ENCODE measurements at places on chromosomes 4 and X.
A peak's percentile ranks its signal among the peaks of the same experiment; 100 is the strongest.

GRCh38 chr4:180150818-180151217, 2092.4 kb upstream of the TENM3 start:
- DNase-seq, result no peak

GRCh38 chr4:63693321-63693720, 715.9 kb downstream of the TECRL start:
- DNase-seq, result no peak

- DNase-seq, result no peak
Observed at GRCh38 chr4:56197387-56197786, 189.9 kb downstream of the AASDH start.

- no peak for DNase-seq
Observed at GRCh38 chr4:38089961-38090360, 129.8 kb downstream of the PTTG2 start.

- no peak for DNase-seq
Observed at GRCh38 chr4:159758061-159758460, 655.2 kb downstream of the RAPGEF2 start.

- DNase-seq, result no peak
Observed at GRCh38 chr4:3305610-3306371, 13.0 kb downstream of the RGS12 start.

DNA sequence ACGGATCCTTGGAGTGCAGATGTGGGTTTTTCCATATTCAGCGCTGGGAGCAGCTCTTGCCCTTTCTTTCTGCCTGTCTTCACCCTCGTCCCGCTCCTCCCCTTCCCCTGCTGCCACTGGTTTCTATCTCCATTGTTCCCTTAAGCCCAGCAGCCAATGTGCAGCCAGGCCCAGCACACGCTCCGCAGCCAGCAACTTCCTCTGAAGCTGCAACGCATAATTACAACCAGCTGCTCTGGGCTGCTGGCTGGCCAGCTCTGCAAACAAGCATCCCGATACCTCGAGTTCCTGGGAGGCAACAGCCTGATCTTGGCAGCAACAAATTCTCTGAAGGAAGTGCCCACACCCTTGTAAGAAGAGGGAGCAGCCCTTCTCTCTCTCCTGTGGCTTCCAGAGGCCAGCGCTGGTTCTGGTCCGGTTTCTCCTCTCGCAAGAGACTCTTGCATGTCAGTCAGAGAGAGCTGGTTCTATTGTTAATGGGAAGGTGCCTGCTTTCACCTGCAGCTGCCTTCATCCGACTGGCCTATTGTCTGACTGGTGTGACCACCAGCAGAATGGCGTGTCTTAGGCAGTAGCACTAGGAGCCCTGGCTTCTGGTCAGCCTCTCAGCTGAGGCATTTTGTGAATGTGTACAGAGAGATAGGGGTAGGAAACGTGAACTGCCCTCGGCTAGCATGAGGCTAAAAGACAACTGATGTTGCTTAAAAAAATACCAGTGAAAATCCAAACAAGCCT, 83.8 kb upstream of the MAML3 start:
- DNase-seq, result peak; percentile 88

- DNase-seq, result no peak
Observed at GRCh38 chrX:119618439-119618838, 12.2 kb upstream of the NKRF start.

- DNase-seq, result no peak
Observed at GRCh38 chrX:14851526-14851925, 21.3 kb downstream of the FANCB start.

DNA sequence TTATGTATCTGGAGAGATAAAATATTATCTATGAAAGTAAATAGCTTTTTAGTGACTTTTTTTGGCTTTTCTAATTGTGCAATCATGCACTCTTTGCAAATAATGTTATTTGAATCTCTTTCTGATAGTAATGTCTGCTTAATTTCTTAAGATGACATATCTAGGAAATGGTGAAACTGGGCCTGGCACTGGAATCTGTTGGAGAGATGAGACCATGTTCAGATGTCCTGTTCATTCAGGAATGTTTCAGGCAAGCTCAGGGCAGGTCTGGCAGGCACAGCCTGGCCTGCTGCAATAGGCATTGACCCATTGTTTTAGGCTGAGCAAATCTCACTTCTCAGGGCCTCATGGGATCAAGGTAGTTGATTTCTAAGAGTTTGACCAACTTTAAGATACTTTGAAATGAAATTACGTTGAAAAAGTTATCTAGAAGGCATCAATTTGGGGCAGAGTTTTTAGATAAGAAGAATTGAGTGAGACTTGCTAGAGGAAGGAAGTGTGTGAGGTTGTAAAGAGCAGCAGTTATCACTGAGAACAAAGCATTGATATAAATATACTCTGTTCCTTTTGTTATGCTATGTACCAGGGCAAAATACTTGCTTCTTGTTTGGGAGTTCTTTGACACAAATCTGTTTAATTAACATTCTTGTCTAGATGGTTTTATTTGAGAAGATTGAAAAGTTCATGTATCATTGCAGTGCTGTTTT, 133.0 kb upstream of the LEF1 start:
- no peak for DNase-seq

DNA sequence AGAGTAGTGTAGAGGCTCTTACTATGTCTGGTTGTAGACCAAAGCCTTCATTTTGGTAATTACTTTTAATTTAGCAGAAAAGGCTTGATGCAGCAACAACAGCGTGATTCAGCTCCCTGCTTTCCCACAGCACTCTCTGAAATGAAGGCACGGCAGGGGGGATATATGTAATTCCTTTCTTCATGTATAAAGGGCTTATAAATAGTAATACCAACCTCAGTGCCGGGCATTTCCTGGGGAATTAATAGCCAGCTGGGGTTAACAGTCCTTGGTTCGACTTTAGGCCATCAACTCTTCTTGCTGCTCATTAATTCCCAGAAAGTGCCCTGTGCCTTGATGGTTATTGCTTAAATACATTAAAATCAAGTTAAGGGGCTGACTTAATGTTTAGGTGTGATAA, 669.0 kb downstream of the ZNF674 start:
- DNase-seq, result no peak

DNA sequence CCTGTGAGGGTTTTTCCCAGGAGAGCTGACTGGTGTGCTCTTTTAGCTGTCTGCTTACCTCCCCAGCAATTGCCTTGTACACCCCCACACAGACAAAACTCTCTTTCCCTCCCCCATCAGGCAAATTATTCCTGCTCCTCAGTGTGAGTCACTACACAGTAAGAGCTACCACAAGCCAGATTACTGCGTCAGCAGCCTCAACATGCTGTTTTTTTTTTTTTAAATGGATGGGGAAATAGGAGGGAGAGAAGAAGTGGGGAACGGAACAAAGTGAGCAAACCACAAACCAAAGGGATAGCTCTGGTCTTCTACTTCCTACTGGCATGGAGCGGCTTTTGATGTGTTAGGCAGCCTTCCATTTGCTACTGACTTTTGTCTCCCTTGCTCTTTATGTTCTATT, 107.5 kb upstream of the ACSL4 start:
- no peak for DNase-seq

DNA sequence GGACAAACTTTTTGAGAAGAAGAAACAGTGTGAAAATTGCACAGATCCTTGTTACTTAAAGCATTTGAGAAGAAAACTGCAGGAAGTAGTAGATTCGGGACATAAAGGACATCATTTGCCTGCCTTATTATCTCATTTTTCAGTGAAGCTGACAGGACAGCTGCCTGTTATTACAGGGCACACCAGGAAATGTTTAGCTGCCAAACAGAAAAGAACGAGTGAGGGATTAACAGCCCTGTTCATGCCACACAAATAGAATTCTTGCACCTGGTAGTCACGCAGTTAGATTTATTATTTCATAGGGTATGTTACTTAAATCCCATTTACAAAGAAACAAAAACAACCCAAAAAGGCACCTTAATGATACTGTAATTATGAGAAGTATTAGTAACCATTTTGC, 100.6 kb downstream of the CHIC2 start:
- no peak for DNase-seq

DNA sequence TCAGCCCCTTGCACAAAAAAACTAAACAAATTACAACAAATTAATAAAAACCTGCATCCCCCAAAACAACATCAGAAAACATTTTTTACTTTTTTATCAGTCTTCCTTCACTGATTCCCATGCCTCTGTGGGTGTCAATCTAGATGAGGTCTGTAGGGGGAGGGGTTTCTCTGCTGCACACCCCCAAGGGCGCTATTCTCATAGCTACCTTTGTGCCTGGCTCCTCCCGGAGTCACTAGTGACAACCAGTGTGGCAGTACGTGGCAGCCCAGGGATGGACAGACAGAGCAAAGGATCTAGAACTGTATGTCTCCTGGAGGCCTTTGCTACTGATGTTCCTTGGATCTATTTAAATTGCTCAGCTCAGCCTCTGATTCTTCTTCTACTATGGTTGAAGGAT, 228.1 kb upstream of the ANXA3 start:
- DNase-seq, result no peak

- no peak for DNase-seq
Observed at GRCh38 chrX:66193821-66194220, 29.8 kb downstream of the HEPH start.

- no peak for DNase-seq
Observed at GRCh38 chrX:46620505-46620904, 46.9 kb downstream of the CHST7 start.

DNA sequence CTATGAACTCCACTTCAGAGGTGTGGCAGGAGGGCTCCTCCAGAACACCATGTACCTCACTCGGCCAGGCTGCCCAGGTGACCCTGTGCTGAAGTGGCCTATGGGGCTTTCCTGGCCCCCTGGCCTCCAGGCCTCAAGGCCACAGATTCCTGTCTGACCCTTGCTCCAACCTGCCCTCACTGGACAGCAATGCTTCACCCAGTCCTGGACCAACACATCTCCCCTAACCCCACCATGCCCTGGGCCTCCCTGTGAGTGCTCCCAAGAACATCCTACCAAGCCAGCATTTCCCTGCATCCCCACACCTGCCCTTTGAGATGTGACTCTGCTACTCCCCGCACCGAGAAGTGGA, 10.5 kb downstream of the ZFYVE28 start:
- DNase-seq, result no peak

DNA sequence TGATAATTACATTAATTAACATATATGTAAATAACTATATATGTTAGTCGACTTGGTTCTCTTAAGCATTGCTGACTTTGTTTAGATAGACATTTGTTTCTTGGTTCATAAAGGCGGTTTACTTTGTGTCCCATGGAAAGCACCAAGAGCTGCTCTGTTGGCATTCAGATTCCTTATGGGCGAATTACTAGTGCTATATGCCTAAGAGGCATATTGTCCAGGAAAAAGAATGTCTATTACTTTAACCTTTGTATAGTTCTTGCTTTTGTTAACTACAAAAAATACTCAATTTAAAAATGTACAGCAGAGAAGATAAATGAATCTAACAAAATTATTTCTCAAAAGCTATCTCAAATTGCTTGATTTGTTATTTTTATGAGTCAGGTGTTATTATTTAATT, 532.8 kb downstream of the FAT4 start:
- DNase-seq, result no peak

- DNase-seq, result no peak
Observed at GRCh38 chr4:96519291-96519690, 679.4 kb downstream of the PDHA2 start.

GRCh38 chrX:36978886-36979285, 29.3 kb upstream of the FAM47C start:
- no peak for DNase-seq

DNA sequence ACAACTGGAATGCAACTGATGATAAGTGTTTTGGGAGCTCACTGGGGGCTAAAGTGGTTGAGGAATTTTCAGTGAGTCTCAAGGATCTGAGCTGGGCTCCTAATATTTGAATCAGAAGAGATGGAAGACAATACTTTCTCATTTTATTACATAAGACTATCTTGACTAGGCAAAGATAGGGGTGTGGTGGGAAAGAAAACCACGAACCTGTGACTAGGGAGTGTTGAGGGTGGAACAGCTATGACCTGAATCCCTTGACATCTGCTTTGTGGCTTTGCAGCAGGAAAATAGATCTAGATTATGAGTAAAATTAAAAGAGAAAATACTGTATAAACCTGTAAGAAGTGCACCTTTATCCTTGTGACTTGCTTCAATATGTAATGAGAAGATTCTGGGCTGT, 295.1 kb upstream of the TEX13A start:
- no peak for DNase-seq

- no peak for DNase-seq
Observed at GRCh38 chrX:137151403-137151802, 117.6 kb upstream of the GPR101 start.

- no peak for DNase-seq
Observed at GRCh38 chr4:108717386-108717785, 45.5 kb downstream of the ETNPPL start.

DNA sequence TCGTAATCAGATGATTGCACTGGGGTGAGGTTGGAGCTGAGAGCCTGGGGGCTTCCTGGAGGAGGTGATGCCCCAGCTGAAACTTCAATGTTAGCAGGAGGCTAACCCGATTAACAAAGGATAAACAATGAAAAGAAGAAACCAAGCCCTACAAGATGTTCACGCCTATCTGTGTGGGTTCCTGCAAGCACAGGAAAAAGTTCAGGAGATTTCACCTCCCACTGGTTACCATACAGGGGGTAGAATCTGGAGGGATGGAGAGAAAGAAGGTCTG, 27.5 kb downstream of the JAKMIP1 start:
- DNase-seq, result no peak

DNA sequence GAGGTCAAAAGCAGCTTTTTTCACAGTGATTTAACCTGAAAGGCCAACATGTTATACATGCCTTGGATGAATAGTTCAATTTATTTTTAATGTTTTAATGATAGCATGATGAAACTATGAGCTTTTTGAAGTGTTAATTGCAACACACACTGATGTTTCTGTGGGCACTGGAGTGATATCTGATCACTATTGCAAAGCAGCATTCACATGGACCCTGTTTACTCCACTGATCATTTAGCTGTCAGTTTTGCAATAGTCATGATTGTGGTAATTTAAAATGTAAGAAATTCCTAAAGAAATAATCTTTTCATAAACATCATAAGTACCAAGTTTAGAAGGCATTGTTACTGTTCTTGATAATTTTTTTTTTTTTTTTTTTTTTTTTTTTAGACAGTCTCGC, 74.1 kb downstream of the ARSJ start:
- DNase-seq, result no peak

DNA sequence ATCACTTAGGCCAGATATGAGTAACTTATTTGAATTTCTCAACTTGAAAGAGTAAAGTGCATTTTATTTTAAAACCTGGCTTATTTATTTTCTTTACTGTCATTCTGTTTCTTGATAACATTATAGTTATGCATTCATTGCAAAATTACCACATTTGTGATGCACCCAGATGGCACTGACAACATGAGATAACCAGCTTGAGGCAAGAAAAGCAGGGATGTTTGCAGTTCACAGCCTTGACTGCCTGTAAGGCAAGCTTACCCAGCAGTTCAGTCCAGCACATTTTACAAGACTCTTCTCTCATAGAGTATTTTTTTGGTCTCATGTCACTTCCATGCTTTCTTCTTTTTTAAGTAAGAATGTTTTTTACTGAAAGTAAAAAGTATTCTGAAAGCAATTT, 25.3 kb upstream of the EPGN start:
- no peak for DNase-seq
